Stimulated activated CD4-positive, alpha-beta T cell treated with anti-CD3 and anti-CD28 coated beads, Interleukin-1b, Interleukin-23, amount 100 ng/mL, for 1 hour (primary cell): ENCODE measurements at places on chromosomes 1 and 21.

GRCh38 chr1:94799206-94799605 is 21.0 kb upstream of the SLC44A3 start:
- DNase-seq: no peak

DNA sequence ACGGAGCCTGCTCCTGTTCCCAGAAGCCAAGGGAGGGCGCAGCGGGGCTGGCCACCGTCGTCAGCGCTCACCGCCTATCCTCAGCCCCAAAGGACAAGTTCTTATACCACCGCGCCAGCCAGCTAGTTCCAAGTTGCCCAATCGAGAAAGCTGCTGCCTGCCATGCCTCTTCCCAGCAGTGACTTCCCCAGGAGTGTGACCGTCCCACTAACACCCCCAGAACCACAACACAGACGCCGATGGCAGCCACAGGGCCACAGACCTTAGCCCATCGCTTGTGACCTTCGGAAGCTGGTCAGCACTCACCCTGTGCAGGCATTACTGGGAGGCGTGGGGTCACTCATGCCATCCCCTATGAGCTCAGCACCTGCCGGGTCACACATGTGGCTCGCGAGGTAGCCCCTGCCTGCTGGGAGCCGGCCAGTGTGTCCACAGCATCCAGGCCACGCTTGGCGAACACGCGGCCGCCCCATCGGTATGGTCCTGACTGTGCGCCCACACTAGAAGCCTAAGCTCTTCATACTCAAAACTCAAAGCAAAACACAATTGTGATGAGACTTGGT is 20.1 kb downstream of the NADK start:
- no peak for DNase-seq

DNA sequence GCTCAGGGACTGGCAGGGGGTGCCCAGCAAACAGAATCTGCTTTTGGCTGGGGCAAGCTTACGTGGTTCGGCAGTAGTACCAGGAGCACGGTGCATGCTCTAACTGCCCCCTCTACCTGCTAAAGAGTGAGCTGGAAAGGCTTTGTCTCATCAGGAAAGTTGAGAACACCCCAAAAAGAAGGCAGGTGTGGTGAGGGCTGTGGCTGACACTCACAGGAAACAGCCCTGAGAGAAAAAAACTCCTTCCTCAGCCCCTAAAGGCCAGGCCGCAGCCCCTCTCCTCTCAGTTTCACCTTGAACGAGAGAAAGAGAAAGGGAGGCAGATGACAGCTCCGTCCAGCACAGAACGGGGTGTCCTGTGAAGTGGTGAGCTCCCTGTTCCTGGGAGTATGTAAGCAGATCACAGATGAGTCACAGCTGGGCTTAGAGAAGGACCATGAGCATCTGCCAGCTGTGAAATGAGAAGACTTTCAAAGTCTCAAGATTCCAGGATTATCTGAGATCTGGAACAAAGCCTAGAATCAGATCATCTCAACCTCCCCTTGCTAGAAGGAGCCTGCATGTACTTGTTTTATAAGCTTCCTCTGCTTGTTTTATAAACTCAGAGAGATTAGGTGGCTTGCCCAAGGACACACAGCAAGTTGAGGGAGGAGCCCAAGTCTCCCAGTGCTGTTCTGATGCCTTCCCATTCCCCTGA is 13.4 kb downstream of the LAPTM5 start:
- DNase-seq: no peak

DNA sequence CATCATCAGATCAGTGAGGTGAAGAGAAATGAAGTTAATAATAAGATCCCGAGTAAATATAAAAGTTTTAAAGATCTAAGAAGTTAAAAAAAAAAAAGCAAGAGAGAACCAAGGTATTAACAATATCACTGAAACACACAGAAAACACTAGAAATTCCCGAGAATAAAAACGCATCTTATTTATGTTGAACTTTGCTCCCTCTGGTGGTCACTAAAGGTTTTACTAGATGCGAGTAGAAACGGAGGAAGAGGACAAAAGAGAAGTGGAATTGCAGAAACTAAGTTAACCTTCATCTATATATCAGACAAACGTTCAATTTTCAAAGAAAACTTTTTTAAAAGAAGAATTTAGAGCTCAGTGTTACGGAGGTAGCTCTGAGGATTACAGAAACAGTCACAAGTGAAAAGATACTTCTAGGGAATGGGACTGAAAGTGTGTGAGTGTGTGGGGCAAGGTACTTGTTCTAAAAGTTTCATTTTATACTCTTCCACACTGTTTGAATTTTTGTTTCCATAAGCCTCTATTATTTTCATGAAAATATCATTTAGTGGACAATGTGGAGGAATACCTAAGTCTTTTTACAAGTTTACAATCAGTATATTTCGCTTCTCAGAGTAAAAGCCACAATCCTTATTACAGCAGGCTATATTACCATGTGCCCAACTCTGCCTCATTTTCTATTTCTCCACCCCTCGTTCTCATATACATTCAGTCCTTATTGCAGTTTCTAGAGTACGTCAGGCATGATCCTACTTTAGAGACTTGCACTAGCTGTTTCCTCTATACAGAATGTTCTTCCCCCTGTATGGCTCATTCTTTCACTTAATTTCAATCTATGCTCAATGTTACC is 19.7 kb downstream of the ACBD6 start:
- no peak for DNase-seq

DNA sequence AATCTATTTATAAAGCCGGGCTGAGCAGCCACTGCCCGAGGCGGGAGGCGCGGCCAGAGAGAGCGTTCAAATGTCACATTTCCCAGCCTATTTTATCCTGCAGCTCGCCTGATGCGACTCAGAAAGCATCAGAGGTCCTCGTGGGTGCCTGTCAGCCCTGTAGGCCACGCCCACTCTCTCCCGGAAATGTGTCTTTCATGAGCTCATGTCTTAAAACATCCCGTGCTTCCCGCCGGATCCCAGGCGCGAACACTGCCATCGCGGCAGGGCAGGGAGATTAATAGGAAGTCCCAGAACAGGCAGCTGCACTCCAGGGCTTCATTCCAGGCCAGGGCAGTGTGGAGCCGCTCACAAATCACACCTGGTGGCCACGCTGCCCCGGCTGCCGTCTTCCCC is 117.5 kb downstream of the PRDM16 start:
- no peak for DNase-seq

- no peak for DNase-seq
These were observed 93.5 kb downstream of the PRKAB2 start for GRCh38 chr1:147078606-147079399.

- DNase-seq: no peak
These were observed 290.0 kb upstream of the RUNX1 start for GRCh38 chr21:35338881-35339632.

- no peak for DNase-seq
These were observed 9.4 kb downstream of the HYI start for GRCh38 chr1:43444151-43444828.

DNA sequence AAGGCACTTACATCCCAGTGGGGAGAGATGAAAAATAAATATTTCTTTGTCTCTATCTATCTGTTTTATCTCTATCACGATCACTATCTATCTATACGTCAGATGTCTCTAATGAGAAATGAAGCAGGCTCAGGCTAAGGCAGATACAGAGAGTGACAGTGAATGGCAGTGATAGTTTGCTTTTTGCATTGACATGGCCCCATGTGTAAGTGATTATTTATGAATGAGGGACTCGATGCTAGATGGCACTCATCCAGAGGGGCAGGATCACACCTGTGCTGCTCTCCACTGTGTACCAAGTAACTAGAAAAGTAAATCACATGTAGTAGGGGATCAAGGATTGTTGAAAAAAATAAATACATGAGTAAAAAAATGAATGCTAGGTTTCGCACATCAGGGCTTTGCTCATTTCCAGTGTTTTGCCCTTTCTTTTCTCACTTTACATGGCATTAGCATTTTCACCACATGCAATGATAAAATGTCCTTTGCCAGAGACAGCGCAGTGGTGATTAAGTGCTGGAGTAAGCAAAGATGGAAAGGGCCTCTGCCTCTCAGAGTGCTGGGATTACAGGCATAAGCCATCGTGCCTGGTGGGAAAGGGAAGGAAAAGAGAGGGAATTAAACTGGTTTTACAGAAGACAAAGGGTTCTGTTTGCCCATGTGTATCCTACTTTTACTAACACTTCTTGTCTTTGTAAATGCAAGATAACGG is 16.5 kb downstream of the TBX19 start:
- DNase-seq: no peak

- no peak for DNase-seq
These were observed 6.4 kb downstream of the CLDN19 start for GRCh38 chr1:42733415-42734200.

DNA sequence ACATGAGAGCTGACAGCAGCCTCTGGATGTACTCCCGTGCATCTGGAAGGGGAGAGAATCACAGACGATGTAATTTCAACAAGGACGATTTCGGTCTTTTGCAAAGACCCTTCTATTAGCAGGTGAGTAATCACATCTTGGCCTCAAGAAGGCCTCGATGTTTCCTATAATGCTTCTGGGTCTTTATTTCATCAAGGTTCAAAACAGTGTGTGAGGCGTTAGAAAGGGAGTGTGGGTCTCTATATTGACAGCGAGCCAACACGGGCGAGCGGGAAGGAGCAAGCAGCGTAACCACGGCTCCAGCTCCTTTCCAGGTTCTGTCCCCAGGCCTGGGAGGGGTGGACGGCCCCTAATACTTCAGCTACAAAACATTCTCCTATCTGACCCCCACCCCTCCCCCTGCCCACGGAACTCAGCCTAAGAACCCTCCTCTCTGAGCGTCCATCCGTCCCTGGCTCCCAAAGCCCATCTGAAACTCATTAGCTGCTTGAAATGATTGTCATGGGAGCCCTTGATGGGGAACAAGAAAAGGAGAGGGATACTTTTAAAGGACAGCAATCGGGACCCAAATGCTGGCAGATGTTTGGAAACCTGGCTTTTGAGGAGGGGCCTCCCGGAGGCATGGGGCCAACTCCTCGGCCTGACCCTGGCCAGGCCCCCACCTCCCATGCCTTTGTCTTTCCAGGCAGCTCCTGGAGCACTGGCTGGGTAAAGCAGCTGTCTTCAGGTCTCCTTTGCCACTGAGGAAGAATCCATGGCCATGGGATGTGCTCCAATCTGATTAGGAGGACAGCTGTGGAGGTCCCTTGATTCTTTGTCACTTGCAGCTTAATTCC is 250.8 kb downstream of the FOXD2 start:
- no peak for DNase-seq

- no peak for DNase-seq
These were observed 75.3 kb downstream of the FOXJ3 start for GRCh38 chr1:42259739-42260064.

DNA sequence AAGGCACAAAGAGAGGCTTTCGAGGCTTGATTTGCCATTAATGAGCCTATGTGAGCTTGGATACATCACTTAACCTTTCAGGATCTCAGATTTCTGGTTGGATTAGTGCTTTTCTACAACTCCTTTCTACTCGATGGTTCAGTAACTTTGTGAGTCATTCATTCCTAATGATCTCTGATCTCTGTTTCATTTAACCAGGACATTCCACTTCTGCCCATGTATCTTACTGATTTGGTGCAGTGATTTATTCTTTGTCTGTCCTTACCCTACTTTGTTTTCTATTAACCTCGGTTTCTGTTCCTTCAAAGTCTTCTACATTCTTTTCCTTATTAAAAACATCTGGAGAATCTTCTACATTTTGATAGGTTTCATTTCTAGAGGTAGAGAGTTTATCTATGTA is 94.6 kb upstream of the ZBTB18 start:
- no peak for DNase-seq

GRCh38 chr1:199404976-199405375 is 622.5 kb upstream of the NR5A2 start:
- no peak for DNase-seq

GRCh38 chr1:231919239-231919885 is 292.8 kb downstream of the DISC1 start:
- DNase-seq: no peak

DNA sequence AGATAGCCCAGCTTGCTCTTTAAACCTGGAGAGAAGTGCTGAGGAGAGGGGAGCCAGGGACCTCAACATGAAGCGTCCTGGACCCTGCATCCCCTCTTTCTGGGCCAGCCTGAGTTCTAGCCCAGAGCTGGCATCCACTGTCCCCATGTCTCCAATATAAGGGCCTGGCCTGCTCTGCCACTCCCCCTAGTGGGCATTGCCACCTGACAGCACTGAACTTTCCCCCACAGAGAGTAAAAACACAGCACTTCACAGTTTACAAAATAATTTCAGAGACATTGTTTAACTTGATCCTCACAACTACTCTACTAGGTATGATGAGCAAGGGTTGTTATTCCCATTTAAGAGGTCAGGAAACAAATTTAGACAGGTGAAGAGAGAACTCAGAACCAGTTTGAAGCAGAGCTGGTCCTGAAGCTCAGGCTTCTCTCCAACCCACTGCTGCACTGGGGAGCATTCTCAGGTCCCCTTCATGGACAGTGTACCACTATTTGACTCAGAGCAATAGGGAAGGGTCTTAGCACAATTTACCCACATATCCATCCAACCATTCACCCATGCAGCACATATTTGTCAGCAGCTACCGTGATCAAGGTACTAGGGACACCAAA is 151.2 kb downstream of the DMRTA2 start:
- no peak for DNase-seq

- DNase-seq: no peak
These were observed 82.6 kb upstream of the EDEM3 start for GRCh38 chr1:184836934-184837895.

GRCh38 chr1:116491700-116492357 is 79.0 kb downstream of the CD58 start:
- no peak for DNase-seq

DNA sequence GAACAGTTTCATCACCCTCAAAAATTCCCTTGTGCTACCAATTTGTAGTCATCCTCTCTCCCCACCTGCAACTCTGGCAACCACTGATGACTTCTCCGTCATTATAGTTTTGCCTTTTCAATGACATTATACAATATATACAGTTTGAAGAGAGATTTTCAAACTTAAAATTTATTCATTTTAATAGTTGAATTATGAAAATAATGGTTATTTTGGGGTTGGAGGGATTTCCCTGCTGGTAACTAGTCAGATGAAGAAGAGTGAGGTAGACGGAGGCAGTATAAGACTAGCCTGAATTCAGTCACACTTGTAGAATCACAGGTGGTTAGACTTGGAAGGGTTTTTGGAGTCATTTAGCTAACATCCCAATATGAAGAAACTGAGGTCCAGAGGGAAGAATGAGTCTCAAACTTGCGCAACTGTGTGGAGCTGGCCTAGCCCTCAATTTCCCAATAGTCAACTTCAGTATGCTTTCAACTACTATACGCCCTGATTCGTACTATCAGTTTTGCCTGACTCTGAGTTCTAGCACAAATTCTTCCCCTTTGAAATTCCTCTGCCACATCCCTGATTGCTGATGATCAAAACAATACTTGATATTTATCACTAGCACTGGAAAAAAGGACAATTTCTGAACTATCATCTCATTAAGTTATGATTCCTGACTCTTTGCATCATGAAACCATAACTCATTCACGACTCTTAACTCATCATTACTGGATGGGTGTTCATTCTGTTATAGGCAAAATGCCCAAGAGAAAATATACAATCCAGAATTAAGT is 54.2 kb downstream of the VANGL2 start:
- no peak for DNase-seq

DNA sequence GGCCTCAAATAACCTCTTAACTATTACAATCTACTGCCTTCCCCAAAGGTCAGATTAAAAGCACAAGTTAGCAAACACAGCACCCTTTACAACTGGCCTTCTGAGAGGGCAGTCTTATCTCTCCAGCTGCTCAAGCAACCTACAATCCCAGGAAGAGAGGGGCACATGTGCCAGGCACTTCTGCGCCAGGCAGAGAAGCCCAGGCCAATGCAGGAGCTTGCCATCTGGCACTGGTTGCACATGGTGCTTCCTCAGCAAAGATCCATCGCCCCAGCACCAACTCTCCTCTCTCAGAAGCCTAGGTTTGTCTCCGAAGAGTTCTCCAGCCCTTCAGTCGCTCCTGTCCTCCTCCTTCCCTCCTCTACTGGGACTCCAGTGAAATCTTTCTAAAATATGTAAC is 2.5 kb downstream of the STK40 start:
- no peak for DNase-seq

GRCh38 chr1:159092036-159092760 is 15.6 kb upstream of the AIM2 start:
- no peak for DNase-seq
